HFF-Myc (cell line): ENCODE measurements at places on chromosomes 12 and 14.

- no peak for DNase-seq
These were observed 524 bp downstream of the KMT5A start for GRCh38 chr12:123384318-123384993.

- peak; percentile 51 for DNase-seq
These were observed 34.8 kb upstream of the CLEC14A start for GRCh38 chr14:38290601-38291188.

- DNase-seq, result no peak
These were observed 618.6 kb downstream of the AACS start for GRCh38 chr12:125683748-125684381.

DNA sequence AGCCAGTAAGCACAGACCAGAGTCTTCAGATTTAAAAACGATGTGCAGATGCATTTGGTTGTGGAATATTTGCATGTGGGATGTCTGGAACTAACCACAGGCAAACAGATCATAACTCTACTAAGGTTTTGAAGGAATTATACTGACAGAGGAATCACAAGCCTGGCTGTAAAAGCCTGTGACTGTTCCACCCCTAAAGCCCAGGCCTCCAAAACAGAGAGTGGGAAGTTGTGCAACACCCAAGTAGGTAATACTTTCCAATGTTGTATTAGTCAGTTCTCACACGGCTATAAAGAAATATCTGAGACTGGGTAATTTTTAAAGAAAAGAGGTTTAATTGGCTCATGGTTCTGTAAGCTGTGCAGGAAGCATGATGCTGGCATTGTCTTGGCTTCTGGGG is 68.1 kb upstream of the DCD start:
- no peak for DNase-seq

DNA sequence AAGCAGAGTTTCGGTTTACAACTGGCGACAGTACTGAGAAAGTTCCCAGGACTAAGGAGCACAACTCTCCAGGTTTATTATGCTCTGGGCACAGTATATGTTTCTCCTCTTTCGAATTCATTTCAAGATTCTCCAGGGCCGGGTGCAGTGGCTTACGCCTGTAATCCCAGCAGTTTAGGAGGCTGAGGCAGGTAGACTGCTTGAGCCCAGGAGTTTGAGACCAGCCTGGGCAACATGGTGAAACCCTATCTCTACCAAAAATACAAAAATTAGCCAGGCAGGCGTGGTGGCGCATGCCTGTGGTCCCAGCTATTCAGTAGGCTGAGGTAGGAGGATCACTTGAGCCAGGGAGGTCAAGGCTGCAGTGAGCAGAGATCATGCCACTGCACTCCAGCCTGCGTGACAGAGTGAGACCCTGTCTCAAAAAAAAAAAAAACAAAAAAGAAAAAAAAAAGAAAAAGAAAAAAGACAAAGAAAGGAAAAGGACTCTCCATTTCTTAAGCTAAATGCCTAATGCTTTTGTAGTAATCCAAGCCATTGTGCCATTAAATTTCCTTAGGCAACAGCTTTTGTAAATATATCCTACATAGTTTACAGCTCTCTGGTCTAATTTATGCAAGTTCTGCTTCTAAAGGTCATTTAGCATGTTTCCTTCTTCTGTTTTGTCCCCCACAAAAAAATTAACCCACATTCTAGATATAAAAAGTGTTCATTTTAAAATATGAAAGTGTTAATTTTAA is 34.8 kb downstream of the ATL1 start:
- DNase-seq, result no peak

DNA sequence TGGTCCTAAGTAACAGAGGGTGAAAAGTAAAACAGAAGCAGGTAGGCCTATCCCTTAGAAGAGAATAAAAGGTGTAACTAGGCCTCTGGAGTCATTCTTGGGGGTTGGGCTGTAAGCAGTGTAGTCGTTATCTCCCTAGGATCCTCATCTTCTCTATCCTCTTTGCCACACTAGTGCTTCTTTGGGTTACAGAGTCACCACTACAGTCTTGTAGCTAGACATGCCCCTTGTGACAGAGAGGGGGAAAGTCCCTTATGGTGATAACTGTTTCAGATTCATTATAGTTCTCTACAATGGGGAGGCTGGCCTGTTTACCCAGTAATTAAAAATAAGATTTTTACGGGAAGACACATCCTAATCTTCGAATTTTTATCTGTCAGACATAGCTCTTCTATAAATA is 16.4 kb upstream of the SRP54 start:
- DNase-seq, result no peak

DNA sequence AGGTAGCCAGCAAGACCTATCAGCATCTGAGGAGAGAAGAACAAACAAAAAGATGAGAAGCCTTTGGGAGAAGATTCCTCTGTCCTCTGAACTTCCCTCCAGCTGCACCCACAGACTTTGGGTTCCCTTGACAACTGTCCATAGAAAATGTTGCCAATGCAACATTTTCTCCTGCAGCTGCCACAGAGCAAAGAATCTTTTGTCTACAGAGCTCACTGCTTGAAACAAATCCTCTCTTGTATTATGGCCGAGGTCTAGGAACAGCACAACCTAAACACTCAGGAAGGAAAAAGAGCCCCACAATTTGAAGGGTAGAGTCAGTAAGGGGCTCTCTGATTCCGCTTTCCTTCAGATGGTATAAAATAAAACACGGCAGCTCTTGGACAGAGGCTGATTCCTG is 14.3 kb downstream of the POMT2 start:
- no peak for DNase-seq
